ENCODE measurements at places on chromosomes 1 and 21.

- no peak for DNase-seq
Observed at GRCh38 chr1:57536749-57537423, 113.0 kb upstream of the DAB1 start.

DNA sequence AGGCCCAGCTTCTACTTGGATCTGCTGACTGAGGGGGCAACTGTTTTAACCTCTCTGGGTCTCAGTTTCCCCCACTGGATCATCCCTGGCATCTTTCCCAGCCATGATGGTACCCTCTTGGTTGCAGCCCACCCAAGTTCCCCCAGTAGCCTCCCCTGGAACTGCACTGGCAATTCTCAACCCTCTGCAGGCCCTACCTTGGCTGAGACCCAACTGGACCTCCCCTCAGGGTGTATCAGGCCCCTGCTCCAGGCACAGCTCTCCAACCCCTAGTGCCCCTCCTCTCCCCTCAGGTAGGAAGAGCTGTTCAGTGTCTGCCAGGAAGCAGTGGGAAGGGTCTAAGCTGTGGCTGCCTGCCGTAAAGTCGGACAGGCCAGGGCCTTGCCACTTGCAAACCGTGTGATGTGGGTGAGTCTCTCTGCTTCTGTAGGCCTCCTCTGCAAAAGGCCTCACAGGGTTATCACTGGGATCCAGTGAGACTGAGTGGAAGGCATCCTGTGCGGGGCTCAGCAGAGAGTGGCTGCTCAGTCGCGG is 32.1 kb downstream of the RHBG start:
- no peak for DNase-seq

- no peak for DNase-seq
Observed at GRCh38 chr1:70586046-70586445, 175.0 kb downstream of the CTH start.

GRCh38 chr21:27423038-27423437 is 456.1 kb upstream of the ADAMTS5 start:
- peak; percentile 68 for DNase-seq

- no peak for DNase-seq
Observed at GRCh38 chr1:1144843-1145546, 28.7 kb upstream of the TTLL10 start.

DNA sequence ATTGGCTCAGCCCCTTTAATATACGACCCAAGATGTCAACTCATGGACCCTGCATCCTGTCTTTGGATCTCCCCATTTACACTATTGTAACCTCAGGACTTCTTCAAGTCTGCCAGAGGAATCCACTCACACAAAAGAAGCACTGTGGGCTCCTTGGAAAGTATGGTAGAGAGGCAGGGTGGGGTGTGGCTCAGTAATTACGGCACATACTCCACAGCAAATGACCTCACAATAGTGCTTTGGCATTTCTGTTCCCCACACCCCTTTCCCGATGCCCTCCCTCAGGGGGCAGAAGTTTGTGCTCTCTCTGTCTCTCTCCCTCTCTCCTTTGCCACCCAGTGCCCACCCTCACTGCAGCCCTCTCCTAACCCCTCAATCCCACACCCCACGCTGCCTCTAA is 27.8 kb upstream of the IFNAR2 start:
- no peak for DNase-seq

DNA sequence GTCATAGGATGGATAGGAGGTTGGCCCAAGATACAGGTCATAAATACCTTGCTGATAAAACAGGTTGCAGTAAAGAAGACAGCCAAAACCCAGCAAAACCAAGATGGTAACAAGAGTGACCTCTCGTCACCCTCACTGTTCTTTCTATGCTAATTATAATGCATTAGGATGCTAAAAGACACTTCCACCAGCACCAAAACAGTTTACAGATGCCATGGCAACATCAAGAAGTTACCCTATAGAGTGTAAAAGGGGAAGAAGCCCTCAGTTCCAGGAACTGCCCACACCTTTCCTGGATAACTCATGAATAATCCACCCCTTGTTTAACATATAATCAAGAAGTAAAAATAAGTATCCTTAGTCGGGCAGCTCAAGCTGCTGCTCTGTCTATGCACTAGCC is 671.9 kb downstream of the PTPRC start:
- DNase-seq, result no peak

- no peak for DNase-seq
Observed at GRCh38 chr1:89757532-89757931, 63.3 kb upstream of the LRRC8D start.

DNA sequence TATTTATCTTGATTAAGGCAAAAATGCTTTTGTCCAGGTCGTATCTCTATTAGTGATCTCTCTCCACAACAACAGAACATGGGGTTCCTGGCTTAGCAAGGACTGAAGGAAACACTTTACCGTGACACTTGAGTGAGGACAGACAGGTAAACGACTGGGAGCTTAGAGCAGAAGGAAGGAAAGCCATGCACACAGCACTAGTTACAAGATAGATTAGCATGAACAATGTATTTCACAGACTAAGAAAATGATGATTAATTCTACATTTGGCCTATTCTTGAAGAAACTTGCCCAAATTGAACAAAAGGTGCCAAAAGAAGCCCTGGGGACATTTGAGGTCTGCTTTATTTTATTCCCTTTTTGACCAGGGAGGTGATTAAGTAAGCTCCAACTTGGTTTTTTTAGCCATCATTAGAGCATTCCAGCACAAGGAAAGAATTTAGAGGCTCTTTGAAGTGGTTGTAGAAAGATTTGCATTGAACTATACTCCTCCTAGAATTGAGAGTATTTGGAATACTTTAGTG is 248.5 kb downstream of the USP25 start:
- peak; percentile 88 for DNase-seq

- DNase-seq, result peak; percentile 69
Observed at GRCh38 chr21:40964691-40965090, 117.7 kb upstream of the DSCAM start.

DNA sequence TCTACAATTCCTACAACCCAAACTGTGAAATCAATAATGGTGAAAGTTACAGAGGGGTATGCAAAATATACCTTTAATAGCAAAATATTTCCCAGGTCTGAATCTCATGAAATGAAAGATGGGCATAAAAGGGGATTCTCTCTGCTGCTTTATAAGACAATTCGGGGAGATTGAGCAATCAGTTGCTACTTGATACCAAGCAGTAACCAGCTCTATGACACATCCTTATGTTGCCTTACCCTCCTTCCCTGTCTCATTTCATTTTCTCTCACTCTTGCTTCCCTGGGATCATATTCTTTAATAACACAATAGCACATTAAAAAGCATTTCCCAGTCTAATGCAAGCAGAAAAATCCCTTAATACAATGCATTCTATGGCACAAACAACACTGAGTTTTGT is 29.0 kb downstream of the ZSWIM5 start:
- no peak for DNase-seq

- DNase-seq, result no peak
Observed at GRCh38 chr1:170539154-170539553, 7.2 kb downstream of the GORAB start.

DNA sequence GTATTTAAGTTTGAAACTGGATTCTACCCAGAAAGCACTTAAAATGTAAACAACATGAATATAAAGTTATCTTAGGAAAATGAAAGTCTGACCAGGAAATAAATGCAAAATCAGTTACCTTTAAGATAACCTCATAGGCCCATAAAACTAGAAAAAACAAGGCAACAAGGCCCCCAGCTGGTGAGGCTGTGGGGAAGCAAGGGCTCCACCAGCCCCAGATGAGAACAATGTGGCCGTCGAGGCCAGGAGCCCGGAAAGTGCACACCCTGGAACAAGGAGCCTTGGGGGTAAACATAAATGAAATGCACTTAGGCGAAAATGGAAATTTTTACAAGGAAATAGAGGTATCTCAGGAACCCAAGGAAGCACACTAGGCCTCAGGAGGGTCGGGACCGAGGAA is 37.9 kb upstream of the BMP8B start:
- DNase-seq, result no peak

GRCh38 chr1:44417351-44418021 is 12.4 kb downstream of the RNF220 start:
- DNase-seq, result no peak

DNA sequence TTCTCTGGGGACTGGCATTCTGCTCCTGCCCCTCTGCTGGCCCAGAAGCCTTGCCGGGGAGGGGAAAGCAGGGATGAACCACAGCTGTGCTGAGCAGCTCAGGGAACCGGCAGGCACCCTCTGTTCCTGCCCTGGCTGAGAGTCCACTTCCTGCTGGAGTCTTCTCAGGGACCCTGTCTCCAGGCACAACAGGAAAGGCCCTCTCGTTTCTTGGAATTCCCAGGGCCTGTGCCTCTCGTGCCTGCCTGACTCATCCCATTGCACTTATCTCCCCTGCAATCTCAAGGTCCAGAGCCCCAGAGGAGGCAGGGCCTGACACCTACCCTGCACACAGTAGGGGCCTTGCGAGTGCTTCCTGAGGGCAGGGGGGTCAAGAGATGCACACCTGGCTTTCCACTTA is 1.1 kb upstream of the EDN2 start:
- peak; percentile 80 for DNase-seq

- no peak for DNase-seq
Observed at GRCh38 chr1:54559771-54560231, 11.8 kb downstream of the ACOT11 start.

GRCh38 chr1:210600421-210601159 is 271.9 kb downstream of the HHAT start:
- peak; percentile 32 for DNase-seq

- no peak for DNase-seq
Observed at GRCh38 chr21:31052489-31053142, 14.3 kb upstream of the KRTAP19-8 start.

DNA sequence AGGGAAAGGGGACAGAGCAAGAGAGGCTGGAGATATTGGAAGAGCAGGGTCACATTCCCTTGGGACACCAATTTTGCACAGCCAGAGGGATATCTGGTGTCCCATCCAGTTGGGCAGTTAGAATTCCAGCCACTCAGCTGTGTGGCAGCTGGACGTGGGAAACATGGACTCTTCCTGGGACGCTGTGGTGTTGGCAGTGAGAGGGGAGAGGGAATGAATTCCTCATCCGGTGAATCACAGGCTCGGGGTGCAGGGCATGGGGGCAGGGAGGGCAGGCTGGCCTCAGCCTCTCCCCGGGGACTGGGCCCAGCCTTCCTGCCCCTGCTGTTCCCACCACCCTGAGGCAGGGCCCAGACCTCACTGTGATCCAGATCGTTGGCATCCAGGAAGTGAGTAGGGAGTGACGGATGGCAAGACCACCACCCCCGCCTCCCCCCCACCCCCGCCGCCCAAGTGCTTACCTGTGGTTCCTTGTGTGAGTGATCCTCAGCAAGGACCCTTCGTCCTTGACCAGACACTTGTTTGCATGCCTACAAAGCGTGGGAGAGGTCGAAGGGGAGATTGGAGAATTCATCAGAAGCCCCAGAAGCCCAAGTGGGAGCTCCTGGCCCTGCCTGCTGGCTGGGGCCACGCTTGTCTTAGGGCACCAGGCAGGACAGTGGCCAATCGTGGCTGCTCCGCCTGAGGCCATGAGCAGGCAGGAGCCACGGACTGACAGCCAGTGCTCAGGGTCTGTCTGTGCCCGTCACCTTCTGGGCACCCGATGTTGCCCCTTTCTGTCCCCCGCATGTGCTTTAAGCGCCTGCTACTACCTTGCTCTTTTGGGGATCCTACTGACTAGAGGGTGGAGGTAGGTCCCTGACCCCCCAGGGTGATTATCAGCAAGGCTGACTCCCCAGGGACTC is 8.7 kb downstream of the WNT3A start:
- peak; percentile 33 for DNase-seq

DNA sequence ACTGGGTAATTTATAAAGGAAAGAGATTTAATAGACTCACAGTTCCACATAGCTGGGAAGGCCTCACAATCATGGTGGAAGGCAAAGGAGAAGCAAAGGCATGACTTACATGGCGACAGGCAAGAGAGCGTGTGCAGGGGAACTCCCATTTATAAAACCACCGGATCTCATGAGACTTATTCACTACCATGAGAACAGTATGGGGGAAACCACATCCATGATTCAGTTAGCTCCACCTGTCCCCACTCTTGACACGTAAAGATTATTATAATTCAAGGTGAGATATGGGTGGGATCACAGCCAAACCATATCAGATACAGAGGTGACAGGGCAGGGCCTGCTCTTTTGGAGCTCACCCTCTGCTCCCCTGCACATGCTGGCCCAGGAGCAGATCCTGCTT is 31.4 kb upstream of the TMEM61 start:
- no peak for DNase-seq

GRCh38 chr1:212515329-212515760 is 82.6 kb downstream of the NENF start:
- DNase-seq, result no peak

GRCh38 chr1:152501704-152502103 is 8.9 kb upstream of the LCE5A start:
- no peak for DNase-seq

GRCh38 chr1:226121587-226122400 is 59.3 kb downstream of the H3-3A start:
- peak; percentile 31 for DNase-seq

DNA sequence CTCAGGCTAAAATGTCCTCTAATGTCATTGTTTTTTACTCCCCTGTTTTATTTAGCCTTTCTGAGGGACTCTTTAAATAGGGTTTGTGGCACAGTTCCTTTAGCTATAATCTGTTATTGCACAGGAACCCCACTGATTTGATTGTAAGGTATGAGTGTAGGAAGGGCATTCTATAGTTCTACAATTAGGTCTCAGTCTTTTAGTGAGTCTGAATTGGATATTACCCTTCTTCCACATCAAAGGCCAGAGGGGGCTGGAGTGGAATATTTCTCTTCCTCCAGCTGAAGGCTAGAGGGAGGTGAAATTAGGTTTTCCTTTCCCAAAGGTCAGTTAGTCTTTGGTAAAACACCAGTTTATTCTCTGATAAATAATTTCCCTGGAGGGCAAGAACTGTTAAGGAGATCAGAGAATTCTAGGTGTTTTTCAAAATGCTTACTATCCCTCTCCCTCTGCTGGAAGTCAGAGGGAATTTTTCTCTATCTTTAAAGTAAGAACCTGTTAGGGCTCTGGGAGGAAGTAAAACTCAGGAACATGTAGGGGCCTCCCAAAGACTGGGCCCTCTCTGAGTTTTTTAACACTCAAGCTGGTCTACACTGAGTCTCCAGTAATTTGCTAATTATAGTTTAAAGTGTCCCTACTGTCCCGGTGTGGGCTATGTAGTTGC is 176.3 kb upstream of the ZNHIT6 start:
- DNase-seq, result peak; percentile 37

DNA sequence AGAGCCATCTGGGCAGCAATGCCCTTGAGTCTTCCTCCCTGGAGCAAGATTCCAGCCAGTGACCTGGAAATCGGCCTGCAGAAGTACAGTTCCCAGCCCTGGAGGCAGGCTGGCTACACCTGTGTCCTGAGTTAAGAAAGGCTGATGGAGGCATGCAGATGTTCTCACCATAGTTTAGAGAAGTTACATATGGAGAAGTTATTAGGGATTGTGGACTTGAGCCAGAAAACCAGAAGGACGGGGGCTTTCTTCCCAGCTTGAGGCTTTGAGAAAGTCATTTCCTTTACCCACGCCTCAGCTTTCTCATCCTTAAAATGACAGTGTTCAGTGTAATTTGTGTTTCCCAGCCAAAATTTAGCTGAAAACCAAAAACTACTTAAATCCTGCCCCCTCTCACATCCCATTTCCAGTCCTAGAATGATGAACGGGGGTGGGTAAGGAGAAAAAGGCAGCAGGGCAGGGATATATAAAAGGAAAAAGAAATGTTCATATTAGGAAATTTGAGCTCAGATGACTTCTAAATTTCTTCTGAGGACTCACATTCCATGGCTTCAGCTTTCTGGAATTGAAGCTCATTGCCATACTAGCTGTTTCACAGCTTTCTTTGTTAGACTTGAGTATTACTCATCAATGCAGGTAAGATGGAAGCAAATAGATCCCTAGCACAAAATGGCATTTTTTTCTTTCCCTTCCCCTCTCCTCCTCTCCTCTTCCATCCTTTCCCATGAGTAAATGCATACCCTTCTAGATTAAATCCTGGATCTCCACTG is 14.4 kb upstream of the C8B start:
- DNase-seq, result peak; percentile 70

Measured in fibroblast of skin of abdomen (primary cell).